NCI-H1694 (cell line): ENCODE measurements at places on chromosomes 2 and 18.

- no peak for DNase-seq
Measured at GRCh38 chr2:207516206-207516605, 13.6 kb upstream of the CREB1 start.

- DNase-seq = no peak
Measured at GRCh38 chr2:150376553-150377335, 110.7 kb downstream of the RND3 start.

DNA sequence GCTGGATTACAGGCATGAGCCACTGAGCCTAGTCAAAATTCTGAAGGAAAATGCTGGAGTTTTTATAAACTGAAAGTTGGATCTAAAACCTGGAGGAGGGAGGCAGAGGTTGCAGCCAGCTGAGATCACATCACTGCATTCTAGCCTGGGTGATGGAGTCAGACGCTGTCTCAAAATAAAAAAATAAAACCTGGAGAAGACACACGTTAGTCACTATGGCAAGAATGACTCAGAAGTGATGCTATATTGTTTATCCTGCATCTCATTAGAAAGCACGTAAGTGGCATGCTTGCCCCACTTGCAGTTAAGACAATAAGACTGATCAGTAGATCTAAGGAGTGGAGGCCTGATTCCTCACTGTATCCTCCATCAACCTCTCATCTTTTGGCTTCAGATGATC, 106.6 kb upstream of the STON1 start:
- DNase-seq = no peak

GRCh38 chr2:6352906-6353515, 512.7 kb downstream of the CMPK2 start:
- peak; percentile 56 for DNase-seq

DNA sequence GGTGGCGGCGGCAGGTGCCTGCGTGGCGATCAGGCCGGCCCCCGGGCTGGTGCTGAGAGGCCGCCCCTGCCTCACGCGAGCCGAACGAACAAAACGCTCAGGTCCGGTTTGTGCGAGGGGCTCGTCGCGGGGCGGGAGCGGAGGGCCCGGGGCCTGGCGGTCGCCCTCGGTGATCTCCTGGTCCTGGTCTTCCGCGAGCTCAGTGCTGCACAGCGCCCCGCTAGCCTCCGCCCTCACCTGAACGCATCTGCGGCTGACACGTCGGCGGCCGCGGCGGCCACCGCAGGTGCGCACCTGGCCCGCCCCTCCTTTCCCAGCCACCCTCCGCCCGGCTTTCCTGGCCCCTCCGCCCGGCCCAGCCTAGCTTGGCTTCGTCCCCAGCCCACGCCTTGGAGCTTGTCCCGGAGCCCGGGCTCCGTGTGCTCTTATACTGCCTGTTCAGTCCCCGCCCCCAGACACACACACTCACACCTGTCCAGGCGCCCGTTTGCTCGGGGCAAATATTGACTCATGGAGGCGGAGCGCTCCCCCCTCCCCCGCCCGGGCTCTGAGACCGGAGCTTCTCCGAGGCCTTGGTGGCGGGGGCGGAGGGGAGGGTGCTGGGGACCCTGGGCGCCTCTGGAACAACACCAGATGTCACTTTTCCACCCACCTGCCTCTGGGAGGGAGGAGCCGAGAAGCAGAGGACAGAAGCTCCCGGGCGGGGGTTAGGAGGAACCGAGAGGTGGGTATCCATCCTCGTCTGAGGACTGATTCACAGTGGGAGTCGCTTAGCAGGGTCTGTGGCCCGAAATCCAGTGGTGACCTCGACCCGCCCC, 8.6 kb upstream of the CRYBA2 start:
- DNase-seq = peak; percentile 97

DNA sequence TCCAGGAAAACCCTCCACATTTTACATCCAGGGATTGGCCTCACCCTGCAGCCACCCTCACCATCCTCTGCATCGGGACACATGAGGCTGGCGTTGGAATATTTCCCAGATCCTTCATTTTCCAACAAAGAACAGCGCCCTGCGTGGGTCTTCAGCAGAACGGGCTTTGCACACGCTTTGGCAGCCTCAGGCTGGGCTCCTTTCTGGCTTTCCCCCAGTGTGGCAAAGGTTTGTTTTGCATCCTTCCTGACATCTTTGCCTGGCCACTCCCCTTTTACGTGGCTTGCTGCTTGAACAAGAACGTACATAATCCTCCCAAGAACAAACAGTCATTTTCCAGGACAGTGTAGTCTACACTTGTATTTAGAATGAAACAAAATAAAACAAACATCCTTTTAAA, 25.6 kb upstream of the GREB1 start:
- DNase-seq = no peak

GRCh38 chr2:223760838-223761502, 76.4 kb downstream of the AP1S3 start:
- DNase-seq = no peak

DNA sequence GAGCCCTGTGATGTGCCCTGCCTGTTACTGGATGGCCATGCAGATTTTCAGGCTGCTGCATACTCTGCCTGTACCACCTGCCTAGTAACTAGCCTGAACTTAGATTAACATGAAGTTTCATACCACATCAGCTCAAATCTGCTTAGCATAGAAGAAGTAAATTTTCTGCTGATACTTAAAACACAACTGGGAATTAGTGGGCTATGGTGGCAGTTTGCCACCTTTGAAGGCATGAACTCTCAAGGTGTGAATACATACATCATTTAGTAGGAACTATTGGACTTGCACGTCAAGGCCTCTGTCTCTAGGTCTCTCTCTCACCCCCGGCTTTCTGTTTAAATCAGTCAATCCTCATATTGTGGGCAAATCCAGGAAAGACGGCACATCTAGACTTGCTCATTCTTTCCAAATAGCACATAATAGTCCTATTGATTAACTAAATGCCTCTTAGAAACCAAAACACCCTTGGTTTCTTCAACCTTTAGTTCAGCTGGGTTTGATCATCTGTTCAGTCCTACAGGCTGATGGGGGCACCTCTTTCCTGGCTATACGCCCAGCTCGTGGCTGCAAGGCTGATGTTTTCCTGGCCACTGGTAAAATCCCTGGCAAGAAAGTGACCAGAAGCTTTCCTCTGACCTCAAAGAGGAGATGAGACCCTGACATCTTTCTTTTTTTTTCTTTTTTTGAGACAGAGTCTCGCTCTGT, 58.4 kb downstream of the ALPK2 start:
- DNase-seq = no peak

GRCh38 chr2:242031481-242032019, 162.0 kb downstream of the RTP5 start:
- no peak for DNase-seq
